ENCODE measurements at places on chromosomes 2 and 18.

GRCh38 chr2:27118525-27119329 lies at the start of gene CGREF1:
Gene CGREF1 (minus strand): TSS chr2:27119128. CDS start chr2:27104366, 14,762 bp downstream.
- peak; percentile 50 for ATAC-seq

DNA sequence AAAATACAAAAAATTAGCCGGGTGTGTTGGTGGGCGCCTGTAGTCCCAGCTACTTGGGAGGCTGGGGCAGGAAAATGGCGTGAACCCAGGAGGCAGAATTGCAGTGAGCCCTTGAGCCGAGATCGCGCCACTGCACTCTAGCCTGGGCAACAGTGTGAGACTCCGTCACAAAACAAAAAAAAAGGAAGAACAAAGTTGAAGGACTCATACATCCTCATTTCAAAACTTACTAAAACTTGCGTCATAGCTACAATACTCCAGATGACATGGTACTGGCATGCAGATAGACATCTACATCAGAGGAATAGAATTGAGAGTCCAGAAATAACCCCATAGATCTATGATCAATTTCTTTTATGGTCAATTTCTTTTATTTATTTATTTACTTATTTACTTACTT lies 13.6 kb upstream of the CYP27C1 start:
- ATAC-seq: no peak

- no peak for ATAC-seq
Observed at GRCh38 chr2:96493072-96493471, 12.1 kb downstream of the NEURL3 start.

GRCh38 chr2:71801556-71801955 lies 346.1 kb downstream of the CYP26B1 start:
- no peak for ATAC-seq

DNA sequence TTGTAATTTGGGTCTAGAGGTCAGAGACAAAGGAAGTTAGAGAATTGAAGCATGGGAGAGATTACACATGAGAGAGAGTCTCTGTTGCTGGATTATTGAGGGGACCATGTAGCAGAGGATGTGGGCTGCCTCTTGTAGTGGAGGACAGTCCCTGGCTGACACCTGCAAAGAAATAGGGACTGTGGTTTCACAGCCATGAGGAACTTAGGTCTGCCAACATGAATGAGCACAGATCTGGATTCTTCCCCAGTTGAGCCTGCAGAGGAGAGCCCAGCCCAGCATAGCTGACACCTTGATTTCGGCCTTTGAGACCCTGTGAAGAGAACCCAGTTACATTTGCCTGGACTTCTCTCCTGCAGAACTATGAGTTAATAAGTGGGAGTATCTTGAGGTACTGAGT lies 179.5 kb upstream of the TWIST2 start:
- ATAC-seq: no peak

DNA sequence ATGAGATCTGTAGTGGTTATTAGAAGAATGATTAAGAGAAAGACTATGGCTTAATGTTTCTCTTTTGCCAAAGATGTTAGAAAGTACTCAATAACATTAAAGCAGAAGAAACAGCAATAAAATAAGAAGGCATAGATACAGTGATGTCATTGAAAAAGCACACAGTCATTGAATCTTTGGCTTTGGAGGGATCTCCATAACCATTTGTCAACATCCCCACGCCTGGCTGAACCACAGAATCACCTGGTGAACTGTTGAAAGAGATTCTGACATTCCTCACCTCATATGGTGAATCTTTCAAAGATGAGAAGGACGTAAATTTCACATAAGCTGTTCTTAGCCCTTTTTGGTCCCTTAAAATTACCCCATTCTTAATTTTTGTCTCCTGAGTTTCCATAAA lies 324.6 kb upstream of the NRP2 start:
- ATAC-seq: peak; percentile 62

DNA sequence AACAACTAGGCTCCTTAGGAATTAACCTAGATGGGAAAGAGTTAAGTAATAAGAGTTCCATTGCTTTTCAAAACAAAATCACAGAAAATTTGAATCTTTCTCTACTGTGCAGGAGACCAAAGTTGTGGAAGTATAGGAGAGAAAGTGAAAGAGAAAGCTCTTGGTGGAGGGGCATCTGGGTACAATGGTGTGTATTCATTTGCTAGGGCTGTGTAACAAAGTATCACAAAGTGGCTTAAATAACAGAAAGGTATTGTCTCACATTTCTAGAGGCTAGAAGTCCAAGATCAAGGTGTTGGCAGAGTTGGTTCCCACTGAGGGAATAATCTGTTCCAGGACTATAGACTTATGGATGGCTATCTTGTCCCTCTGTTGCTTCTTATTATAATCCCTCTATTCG lies 50.5 kb upstream of the GORASP2 start:
- peak; percentile 59 for ATAC-seq

Data from SK-N-SH treated with all-trans-retinoic acid at 6 μM for 48 hours (cell line).